GM20000 (cell line): ENCODE measurements at places on chromosomes 6 and 20.

GRCh38 chr6:117555882-117556498, 46.3 kb downstream of the GOPC start:
- peak; percentile 33 for DNase-seq

DNA sequence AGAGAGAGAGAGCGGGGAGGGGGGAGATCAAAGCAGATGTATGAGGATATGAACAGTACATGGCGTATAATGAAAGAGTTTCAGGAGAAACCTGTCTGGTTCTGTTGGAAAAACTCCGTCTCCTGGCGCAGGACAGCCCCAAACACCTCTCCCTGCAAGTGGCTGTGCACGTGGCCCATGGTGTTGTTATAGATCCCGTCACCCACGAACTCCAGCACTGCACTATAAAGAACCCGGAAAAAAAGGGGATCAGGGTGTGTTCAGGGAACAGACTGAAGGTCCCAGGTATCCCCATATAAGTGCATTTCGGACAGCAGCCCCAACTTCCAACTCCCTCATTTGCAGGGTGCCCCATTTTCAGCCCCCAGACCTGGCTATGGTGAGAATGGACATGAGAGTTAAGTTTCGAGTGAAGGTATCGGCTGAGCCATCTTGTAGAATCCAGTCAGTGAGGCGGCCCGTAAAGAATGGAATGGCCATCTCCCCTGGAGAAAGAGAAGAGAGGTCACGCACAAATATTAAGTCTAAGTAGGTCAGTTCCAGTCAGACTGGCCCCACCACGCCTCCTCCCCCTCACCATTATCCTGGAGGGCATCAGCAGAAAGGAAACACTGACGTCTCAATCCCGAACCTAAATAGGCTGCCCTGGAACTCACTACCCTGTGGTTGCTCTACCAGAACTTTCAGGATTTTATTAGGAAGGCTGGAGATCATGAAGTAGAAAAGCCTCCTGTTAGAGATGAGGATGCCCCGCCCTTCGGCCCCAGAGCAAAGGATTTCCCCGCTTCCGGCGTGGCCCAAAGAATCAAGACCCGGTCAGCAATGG, 1.3 kb downstream of the TAP1 start:
- no peak for DNase-seq

GRCh38 chr6:169533301-169534038, 168.4 kb downstream of the WDR27 start:
- DNase-seq: no peak

DNA sequence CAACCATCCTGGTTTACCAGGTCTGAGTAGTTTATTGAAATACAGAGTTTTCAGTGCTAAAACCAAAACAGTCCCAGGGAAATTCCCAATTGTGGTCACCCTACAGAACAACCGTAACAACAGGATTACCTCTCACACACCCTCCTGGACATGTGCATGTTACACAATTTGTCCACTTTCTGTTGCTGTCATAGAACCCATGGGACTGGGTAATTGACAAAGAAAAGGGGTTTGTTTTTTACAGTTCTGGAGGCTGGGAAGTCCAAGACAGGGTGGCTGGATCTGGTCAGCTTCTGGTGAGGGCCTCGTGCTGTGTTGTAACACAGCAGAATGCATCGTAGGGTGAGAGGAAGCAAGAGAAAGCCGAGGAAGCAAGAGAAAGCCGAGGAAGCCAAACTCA, 9.1 kb upstream of the ADA start:
- no peak for DNase-seq

- DNase-seq: peak; percentile 24
These were observed 36.7 kb upstream of the CHD6 start for GRCh38 chr20:41654884-41655283.

DNA sequence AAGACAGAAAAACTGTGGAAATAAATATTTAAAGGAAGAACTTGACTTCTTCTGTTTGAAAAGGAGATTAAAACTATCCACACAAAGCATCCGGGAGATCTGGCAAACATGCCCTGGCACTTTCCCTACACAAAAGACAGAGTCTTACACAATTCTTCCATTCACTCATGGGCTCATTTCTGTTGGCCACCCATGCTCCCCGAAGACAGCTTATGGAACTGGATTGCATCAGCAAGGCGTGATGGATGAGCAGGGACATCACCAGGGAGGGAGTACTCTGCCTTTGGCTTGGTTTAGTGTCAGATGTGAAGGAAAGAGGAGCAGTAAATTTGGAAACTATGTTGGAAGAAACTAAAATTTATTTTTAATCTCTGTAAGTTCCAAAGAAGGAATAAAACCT, 379.3 kb downstream of the CD109 start:
- DNase-seq: no peak

GRCh38 chr6:121549736-121550135, 114.3 kb downstream of the GJA1 start:
- no peak for DNase-seq

DNA sequence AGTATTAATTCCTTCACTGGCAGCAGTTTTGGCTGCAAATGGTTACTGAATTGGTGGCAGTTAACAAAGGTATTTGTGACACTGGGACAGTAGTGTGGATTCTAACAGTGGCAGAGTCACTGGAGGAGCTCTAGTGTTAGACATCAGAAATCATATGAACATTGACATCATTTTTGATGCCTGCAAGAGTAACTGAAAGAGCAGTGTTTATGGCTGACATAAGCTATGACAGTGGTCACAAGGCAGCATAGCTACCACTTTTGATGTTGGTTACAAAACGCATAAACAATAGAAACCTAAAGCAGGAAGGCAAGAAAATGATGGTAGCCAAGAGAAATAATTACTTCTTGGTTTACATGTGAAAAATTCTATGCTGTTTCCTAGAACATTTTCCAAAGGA, 326.7 kb upstream of the MAN1A1 start:
- no peak for DNase-seq

DNA sequence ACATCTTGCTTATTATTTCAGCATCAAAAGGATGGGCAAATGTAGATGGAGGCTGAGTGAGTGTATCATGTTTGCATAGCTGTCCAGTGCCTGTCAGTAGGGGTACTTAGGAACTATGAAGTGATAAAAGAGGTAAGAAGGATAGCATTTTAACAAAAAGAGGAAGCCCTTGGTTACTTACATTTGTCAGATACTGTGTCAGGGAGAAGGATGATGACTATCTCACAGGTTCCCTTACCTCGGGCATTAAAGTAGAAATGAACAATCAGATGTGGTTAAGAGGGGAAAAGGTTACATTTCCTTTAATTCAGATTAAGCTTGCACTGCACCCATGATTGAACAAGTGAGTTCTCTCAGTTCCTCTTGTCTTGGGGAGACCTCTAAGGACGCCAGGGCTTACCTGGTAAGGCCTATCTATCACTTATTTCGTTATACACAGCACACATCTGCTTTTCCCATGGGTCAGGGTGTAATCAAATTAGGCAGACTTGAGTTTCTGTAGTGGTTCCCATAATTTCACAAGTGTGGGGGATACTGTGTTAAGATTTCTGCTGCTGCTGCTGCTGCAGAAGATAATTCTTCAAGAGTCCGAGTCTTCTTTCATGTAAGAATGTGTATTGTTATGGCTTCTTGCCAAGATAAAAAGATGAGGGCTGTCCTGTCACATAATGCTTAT, 4.5 kb downstream of the FOXO3 start:
- peak; percentile 63 for DNase-seq

DNA sequence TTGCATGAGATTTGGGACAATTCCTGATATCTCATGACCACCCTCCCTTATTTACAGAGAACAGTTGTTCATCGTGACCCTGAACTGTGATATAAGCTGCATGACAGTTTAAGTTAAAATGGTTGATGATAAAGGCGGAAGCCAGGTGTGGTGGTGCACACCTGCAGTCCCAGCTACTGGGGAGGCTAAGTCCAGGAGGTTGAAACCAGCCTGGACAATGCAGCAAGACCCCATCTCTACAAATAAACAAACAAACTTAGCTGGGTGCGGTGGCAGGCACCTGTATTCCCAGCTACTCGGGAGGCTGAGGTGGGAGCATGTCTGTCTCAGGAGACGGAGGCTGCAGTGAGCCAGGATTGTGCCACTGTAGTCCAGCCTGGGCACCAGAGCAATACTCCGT, 24.1 kb downstream of the COL20A1 start:
- no peak for DNase-seq

GRCh38 chr6:160634706-160635105, 29.4 kb downstream of the LPA start:
- no peak for DNase-seq

DNA sequence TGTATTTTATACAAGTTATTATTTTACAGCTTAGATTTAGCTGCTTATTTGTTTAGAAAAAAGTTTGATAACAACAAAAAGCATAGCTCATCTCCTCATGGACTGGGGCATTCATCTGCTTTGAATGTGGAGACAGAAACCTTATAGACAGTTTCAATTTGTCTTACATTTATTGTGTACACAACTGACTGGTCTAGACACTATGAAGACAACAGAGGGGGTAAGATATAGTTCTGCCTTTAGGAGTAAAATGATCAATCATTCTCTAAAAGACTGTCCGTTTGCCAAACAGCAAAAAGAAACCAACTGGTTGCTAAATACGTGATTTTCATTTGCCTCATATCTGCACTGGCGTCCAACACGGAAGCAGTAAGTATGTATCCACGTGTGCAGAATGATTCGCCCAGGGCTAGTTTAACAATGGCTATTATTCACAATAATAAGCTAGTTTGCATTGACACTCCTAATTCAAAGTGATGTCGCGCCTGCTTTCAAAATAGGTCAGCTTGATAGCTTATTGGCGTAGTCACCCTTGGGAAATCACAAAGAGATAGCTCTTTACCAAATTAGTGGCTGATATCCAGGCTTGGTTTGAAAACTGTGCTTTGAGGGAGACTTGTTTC, 153.6 kb downstream of the BMP2 start:
- no peak for DNase-seq

GRCh38 chr6:157769776-157770426, 53.1 kb upstream of the SNX9 start:
- no peak for DNase-seq

GRCh38 chr6:118207947-118208346, 300.9 kb downstream of the SLC35F1 start:
- DNase-seq: no peak

GRCh38 chr6:138278326-138278725, 60.0 kb upstream of the PBOV1 start:
- no peak for DNase-seq

- DNase-seq: no peak
These were observed 76.8 kb downstream of the NCOA7 start for GRCh38 chr6:125867483-125867942.

DNA sequence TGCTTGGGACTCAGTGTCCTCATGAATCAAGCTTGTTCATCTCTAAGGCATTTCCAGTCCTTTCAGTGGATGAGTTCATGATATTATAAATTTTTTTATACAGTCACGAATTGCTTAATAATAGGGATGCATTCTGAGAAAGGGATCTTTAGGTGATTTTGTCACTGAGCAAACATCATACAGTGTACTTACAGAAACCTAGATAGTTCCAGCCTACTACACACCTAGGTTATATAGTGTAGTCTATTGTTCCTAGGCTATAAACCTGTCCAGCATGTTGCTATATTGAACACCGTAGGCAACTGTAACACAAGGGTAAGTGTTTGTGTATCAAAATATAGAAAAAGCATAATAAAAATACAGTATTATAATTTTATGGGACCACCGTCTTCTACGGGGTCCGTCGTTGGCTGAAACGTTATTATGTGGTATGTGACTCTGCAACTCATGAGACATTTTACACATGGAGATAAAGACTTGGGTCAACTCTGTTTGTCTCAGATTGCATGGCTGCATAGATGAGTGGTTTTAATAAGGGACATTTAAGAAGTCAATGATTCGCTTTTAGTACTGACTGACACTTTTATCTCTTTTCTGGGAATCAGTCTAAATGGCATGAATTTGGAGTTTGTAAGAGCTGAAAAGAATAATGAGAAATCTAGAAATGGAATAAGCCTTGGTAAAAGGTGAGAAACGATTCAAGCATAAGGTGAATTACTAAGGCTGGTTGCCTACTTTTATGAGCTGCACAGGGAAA, 33.2 kb downstream of the CLIC5 start:
- DNase-seq: no peak

DNA sequence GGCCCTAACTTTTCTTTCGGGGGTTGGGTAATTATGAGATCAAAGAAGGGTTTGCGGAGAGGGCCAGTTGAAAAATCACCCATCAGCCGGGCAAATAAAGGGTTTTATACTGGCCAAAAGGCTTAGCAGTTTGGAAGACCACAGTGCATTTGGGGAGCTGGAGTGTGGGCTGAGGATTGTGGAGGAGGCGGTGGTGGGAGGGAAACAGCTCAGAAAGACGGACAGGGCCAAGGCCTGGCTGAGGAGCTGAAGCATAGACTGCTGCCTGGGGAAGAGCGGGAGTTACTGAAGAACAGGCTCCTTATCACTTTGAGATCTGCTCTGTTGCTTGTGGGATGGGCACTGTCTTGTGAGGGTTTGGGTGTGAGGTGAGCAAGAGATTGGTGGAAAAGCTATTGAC, 144.2 kb downstream of the CARMIL1 start:
- no peak for DNase-seq

DNA sequence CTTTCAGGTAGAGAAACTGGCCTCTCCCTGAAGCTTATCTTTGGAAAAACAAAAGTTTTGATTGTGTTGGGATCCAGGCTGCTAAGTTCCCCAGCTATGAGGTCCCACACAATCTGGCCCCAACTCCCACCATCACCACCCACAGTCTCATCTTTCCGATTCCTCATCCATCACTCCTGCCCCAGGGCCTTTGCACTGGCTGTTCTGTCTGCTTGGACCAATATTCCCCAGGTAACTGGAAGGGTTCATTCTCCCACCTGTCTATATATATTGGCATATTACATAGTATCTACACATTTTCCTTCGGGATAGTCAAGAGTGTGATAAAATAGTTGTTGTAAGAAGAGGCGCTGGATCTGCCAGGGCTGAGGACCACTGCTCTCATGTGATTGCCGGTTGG, 52.0 kb downstream of the CPNE5 start:
- no peak for DNase-seq

- no peak for DNase-seq
These were observed 1.2 kb upstream of the SLC24A3 start for GRCh38 chr20:19211252-19211651.

DNA sequence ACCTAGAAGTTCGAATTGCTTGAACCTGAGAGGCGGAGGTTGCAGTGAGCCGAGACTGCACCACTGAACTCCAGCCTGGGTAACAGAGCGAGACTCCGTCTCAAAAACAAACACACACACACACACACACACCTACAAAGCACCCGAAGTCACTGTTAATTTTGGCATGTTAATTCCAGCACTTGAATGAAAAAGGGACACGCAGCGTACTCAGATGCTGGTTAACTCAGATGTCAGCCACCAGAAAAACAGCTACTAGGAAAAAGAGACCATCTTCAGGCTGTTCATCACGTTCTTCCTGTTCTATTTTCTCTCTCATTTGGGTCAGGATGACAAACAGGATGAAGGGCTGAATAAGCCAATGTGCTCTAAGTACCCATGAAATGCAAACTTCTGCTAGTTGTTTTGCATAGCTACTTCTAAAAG, 46.9 kb downstream of the BLOC1S5 start:
- DNase-seq: peak; percentile 16
